ENCODE measurements at places on chromosomes 16 and 17. TPM values are rescaled to one million over a fixed set of nuclear protein-coding genes. Genes with fewer than 3 reads are reported as not detected.

RGS11 gene
- total RNA-seq: not detected

SLC16A13 gene
- total RNA-seq: 11.5 TPM

PMP22 gene
- total RNA-seq: 0.27 TPM

CIBAR2 gene
- not detected for total RNA-seq

ECI1 gene
- 22.1 TPM for total RNA-seq

PPP1R1B gene
- not detected for total RNA-seq
